ENCODE measurements at places on chromosomes 7 and 10.

DNA sequence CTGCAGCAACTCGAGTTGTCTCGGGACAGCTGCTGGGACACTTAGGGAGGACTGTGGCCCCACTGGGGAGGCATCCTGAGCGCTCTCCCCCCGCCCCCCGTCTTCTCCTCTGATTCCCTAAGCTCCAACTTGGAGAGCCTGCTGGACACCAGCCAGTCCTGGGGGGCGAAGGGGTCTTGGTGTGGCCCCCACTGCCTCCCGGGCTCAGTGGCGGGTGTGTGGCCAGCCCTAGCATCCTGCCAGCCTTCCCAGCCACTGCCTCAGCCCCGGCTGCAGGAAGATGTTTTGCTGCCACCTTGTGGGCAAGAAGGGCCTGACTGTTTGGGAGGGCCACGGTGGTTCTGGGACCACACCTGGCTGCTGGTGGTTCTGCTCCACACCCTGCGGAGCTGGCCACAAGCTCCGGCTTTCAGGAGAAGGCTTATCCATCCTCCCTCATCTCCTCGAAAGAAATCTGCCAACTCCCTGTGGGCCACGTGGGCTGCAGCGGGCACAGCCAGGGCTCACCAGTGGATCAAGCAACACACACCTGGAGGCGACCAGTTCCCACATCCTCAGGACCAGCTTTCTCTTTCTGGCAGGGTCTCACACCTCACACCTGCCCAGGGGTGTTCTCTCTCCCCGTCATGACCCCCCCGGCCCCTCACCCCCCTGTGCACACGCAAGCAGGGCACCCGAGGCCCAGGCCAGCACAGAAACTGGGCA, 24.8 kb downstream of the AGAP3 start:
- DNase-seq = peak; percentile 48

DNA sequence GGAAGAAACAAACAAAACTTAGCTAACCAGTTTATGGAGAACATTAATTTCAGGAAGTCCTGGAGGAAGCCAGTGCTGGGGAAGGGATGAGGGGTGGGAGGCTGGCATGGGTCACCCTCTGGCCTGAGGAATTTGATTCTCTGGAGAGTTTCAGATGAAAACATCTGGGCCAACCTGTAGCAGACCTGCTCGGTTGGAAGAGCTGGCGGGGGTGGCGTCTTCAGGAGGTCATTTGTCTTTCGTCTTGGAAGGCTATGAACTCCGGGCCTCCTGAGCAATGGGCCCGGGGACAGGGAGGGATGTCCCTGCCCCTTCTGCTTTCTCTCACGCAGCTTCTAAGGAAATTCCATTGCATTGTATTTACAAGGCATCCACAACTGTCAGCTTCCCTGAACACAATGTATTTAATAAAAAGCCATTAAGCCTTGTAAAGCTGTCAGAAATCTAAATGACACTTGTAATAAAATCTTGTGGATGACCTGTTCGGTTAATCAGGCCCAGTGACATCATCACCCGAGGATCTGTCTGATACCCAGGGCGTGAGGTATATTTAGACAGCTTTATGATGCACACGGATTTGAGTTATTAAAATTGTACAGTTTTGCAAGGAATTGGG, 250.5 kb downstream of the RAB11FIP2 start:
- no peak for DNase-seq

DNA sequence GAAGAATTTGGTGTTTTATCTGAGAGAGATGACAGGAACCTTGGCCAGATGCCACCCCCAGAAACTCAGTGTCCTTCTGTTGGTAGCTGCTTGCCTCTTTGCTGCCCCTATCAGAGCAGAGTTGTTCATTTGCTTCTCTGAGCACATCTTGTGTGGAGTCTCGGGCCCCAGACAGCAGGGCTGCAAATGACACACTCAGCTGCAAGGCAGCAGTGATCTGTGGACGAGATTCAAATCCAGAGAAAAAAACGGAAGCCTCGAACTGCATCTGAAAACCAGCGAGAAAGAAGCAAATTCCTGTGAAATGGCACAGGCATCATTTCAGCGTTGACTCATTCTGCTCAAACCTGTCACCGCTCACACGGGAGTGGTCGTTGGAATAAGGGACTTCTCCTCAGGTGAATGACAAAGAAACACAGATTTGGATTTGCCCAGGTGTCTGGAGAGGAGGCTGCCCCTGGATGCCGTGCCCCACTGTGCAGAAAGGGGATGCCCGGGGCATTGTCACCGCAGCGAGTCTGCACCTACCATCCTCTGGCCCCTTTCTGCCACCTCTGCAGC, 144.7 kb downstream of the PFKFB3 start:
- peak; percentile 9 for DNase-seq

DNA sequence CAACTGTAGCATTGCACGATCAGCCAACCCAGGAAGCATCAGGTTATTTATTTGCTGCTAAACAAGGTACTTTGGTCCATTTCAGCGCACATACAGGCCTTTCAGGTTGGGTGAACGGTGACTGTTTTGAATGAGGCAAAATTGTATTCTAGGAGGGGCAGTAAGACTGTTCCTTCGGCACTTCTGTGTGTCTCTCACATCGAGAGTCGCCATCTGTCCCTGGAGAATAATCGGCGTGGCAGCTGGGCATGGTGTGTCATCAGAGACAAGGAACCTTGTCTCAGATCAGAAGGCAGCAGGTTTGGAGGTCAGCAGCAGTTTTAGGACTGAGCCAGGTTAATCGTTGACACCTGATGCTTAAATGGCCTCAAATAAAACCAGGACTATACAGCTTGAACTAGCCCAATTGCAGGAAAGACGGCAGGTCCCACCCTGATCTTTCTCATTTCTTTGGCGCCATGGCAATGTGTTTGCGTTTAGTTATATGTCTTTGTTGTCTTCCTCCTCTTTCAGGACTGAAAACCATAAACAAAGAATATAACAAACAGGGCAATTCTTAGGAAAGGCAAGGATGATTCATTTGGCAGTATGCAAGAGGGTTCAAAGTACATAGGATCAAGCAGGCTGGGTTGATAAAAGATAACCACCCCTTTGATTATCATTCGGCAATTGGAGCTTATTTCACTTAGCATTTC, 92.0 kb upstream of the PRR15 start:
- no peak for DNase-seq

- peak; percentile 75 for DNase-seq
Measured at GRCh38 chr10:34758447-34758996, 56.6 kb downstream of the PARD3 start.

DNA sequence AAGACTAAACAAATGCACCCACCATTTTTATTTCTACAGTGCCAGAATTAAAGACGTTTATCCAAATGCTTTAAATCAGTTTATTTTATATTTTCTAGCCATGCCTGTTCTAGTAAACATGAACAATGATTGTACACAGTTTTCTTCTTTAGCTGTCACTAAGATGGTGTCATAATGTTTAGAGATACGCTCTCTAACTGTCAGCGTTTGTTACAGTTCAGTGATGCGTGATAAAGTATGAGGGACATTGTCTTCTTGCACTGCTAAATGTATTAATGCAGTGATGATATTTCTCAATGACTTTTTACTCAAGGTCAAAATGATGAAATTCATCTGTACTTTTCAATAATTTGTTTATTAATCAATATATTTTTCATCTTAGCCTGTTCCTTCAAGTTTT, 513.6 kb downstream of the ATRNL1 start:
- no peak for DNase-seq

Measured in urothelium cell line (cell line).